ENCODE measurements at places on chromosomes 1 and 21.

DNA sequence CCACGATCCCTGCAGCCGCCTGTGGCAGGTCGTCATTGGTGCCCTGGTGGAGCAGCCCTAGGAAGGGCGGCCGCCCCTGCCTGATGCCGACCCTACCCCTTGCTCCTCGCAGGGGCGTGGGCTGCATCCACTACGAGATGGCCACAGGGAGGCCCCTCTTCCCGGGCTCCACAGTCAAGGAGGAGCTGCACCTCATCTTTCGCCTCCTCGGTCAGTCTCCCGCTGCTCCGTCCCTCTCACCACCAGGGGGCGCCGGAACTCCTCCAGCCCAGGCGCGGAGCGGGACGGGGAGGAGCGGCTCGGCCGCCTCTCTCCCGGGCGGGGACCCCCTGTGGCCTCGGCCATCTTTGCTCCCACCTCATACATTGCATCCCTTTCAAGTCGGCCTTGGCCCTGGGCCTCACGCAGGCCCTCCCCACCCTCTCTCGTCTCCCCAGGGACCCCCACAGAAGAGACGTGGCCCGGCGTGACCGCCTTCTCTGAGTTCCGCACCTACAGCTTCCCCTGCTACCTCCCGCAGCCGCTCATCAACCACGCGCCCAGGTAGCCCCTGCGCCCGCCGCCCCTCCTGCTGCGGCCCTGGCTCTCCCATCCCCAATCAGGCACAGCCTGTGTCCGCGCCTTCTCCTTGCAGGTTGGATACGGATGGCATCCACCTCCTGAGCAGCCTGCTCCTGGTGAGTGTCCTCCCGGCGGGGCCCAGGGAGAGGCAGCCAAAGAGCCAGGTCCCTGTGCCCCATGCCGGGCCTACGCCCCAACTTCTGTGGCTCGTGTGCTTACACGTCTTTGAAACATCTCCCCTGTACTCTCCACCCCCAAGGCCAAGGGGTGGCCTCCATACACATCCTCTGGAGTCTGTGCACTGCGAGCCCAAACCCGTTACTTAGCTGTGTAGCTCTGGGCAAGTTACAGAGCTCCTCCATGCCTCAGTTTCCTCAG lies 24.7 kb downstream of the CDK18 start:
- no peaks in the 10 kb centered on the region for H3K27me3 ChIP-seq
- peaks cover 3% of the 10 kb centered on the region for H3K4me1 ChIP-seq
- peaks cover 47% of the 10 kb centered on the region for H3K36me3 ChIP-seq
- peak overlapping the region; percentile 8 for H3K4me3 ChIP-seq

DNA sequence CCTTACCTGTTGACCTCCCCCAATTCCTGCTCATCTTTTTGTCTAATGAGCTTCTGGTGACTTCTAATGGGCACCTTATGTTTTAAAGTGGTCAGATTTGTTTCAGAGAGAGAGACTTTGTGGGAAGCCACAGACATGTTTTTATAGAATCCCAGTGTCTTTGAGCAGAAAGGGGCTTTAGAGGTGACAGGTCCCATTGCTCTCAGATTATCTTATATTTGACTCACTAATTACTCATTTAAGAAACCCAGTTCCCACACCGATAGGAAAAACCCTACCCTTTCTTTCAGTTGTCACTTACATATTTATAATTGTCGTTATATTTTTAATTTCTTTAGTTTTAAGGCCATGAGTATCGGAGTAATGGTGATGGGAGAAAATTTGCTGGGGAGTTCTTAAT lies 215.5 kb downstream of the CAMTA1 start:
- H3K27ac ChIP-seq: no peak overlapping the region
- H3K4me1 ChIP-seq: no peaks in the 10 kb centered on the region
- no peak for DNase-seq
- H3K27me3 ChIP-seq: peaks cover 10% of the 10 kb centered on the region
- H3K36me3 ChIP-seq: no peaks in the 10 kb centered on the region

DNA sequence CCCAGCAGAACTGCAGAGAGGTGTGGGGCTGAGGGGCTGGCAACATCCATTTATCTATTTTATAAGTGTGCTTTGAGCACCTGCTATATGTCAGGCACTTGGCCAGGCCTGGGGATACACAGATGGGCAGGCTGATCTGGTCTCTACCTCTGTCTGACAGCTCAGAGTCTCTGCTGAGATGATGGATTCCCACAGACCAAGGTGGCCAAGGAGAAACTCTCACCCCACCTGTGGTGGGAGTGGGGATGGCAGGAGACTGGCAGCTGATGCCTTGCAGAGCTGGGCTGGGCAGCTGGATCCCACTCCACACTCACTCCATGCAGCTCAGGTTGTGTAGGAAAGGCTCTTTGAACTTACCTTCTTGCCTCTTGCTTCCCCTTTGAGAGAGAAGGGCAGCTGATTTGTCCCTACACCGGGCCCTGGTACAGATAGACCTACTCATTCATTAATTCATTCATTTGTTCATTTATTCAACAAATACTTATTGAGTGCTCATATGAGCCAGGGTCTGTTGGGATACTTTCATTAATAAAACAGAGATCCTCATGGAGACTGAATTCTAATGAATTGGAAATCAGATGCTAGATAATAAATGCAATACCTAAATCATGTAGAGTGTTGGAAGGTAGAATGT lies 9.0 kb downstream of the ADORA1 start:
- DNase-seq: no peak
- H3K27me3 ChIP-seq: peaks cover 18% of the 10 kb centered on the region
- no peaks in the 10 kb centered on the region for H3K4me1 ChIP-seq
- no peaks in the 10 kb centered on the region for H3K36me3 ChIP-seq
- no peak overlapping the region for H3K4me3 ChIP-seq
- H3K27ac ChIP-seq: no peak overlapping the region

- no peaks in the 10 kb centered on the region for H3K4me1 ChIP-seq
- H3K27me3 ChIP-seq: no peaks in the 10 kb centered on the region
- DNase-seq: no peak
- no peaks in the 10 kb centered on the region for H3K36me3 ChIP-seq
- no peak within 1 kb of the TSS for H3K27ac ChIP-seq
- no peak within 1 kb of the TSS for H3K4me3 ChIP-seq
These were observed at the start of gene RGS21 for GRCh38 chr1:192316942-192317450. TSS of gene RGS21 (plus strand) at chr1:192316992. CDS start at chr1:192343037, 26,045 bp downstream.

GRCh38 chr1:59477286-59477685 lies 180.4 kb downstream of the FGGY start:
- H3K4me1 ChIP-seq: no peaks in the 10 kb centered on the region
- H3K36me3 ChIP-seq: no peaks in the 10 kb centered on the region
- no peak for DNase-seq
- no peak overlapping the region for H3K27ac ChIP-seq

- no peak overlapping the region for H3K27ac ChIP-seq
- DNase-seq: no peak
These were observed 3.2 kb downstream of the JMJD4 start for GRCh38 chr1:227731696-227732585.

- no peaks in the 10 kb centered on the region for H3K36me3 ChIP-seq
- no peak overlapping the region for H3K4me3 ChIP-seq
- no peak for DNase-seq
- peaks cover 26% of the 10 kb centered on the region for H3K27me3 ChIP-seq
- H3K27ac ChIP-seq: no peak overlapping the region
These were observed 94.2 kb downstream of the KCNN3 start for GRCh38 chr1:154775621-154776605.

DNA sequence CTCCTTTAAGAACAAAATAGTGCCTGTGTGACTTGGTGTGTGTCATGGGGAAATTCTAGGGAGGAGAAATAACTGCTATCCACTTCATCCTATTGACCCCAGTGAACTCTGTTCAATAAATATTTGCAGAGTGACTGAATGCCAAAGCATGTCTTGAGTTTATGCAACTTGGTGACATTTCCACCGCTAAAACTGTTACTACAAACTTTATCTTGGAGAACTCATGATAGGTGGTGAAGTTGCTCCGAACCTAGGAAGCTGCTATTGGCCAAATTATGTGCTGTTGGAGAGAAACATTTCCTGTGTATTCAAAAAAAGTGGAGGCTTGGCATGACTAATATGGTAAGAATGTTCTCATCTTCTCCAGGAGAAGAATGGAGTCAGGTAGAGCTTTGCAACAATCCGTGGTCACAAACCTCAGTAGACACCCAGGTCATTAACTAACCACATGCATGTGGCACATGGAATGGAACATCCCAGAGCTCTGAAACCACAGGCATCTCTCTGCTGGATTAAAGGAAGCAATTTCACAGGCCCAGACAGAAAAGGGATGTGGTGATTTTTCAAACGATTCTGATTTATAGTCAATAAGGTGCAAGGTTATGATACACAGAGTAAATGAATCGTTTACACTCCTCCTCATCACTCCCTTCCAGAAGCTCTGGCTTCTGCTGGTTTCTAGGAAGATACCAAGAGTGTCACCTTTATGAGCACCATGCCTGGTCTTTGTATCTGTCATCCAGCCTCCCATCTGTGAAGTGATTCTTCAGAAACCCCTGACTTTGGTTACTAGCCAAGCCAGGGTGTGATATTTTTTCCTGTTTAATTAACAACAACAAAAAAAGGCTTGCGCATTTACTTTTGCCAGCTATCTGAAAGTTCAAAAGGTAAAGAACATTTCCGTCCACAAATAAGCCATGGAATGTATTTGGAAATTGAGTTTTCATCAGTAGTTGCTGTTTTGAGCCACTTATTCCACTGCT lies 361.1 kb downstream of the TGFB2 start:
- H3K27ac ChIP-seq: peak overlapping the region; percentile 42
- no peaks in the 10 kb centered on the region for H3K27me3 ChIP-seq
- DNase-seq: no peak

DNA sequence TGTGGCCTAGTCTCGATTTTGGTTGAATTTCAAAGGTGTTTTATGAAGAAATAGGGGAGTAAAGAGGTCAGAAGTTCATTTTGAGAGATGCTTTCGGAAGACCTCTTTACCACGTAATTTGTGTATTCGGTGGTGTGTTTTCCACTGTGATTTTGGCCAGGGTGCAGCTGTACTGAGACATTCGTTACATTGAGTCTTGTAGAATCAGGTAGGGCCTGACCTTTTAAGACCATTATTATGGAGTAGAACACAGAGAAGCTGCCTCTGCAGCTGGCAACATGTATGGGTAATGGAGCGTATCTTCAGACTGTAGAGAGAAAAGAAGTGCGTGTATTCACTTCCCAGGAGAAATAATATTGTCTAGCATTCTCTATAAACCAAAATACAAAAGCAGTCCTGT lies 326.5 kb downstream of the PDE4B start:
- no peaks in the 10 kb centered on the region for H3K36me3 ChIP-seq
- no peaks in the 10 kb centered on the region for H3K27me3 ChIP-seq
- H3K4me3 ChIP-seq: no peak overlapping the region
- no peak for DNase-seq

DNA sequence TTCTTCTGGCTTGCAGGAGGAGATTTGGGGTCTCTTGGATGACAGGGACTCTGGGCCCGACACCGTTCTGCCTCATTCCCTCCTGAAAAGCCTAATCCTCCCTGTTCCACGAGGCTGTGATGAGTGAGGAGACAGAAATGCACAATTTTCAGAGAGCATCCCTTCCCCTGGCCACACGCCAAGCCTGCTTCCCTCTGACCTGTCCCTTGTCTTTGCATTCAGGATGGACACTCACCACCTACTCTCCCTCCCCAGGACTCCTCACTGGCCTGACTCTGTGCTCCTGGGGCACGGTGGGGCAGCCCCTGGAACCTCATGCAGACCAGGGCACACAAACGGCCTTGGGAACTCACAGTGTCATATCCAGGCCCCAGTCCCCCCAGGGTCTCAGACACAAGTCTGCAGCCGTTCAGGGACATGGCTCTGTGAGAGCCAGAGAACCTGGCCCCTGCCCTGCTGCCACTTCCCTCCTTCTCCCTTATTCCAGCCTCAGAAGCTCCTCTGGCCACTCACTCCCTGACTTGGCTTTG lies 3.5 kb upstream of the PRAMEF12 start:
- H3K4me3 ChIP-seq: no peak overlapping the region
- H3K27ac ChIP-seq: no peak overlapping the region
- no peaks in the 10 kb centered on the region for H3K4me1 ChIP-seq
- H3K36me3 ChIP-seq: no peaks in the 10 kb centered on the region
- no peak for DNase-seq

- peak; percentile 84 for DNase-seq
- no peaks in the 10 kb centered on the region for H3K27me3 ChIP-seq
- peak overlapping the region; percentile 85 for H3K27ac ChIP-seq
These were observed 1.8 kb downstream of the ATP2B4 start for GRCh38 chr1:203628201-203629015.

- no peaks in the 10 kb centered on the region for H3K36me3 ChIP-seq
- no peak overlapping the region for H3K4me3 ChIP-seq
- no peaks in the 10 kb centered on the region for H3K27me3 ChIP-seq
- DNase-seq: peak; percentile 97
These were observed 37.3 kb upstream of the COL6A2 start for GRCh38 chr21:46060596-46061061.

DNA sequence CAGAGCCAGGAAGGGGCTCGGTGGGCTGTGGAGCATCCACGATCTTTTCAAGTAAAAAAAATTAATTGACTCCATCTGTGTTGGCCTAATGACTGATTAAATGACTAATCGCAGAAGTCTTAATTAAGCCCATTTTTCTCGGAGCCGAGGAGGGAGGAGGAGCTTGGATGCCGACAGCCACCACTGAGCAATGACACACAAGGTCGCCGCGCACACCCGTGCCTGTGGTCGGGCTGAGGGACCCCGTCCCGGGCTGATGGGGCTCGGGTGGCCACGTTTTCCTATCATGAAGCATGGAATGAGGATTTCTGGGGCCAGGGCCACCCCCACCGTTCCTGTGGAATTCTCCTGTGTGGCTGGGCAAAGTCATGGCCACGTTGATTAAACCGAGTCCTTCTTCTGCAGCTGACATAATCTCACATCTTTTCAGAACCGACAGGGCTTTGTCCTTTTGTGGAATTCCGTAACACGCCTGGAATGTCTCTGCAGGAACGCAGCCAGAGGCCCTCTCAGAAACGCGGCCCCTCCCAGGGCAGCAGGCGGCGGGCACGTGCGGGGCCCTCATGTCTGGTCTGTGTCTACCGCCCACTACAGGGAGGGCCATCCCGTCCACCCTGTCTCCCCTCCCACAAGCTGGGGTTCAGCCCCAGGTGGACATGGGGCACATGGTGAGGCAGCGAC lies 60.7 kb downstream of the MORN1 start:
- H3K4me1 ChIP-seq: peaks cover 23% of the 10 kb centered on the region
- H3K27ac ChIP-seq: peak overlapping the region; percentile 57
- no peaks in the 10 kb centered on the region for H3K27me3 ChIP-seq
- DNase-seq: peak; percentile 80
- no peaks in the 10 kb centered on the region for H3K36me3 ChIP-seq

GRCh38 chr1:33047839-33048305 lies 11.2 kb upstream of the AK2 start:
- H3K27me3 ChIP-seq: no peaks in the 10 kb centered on the region
- H3K36me3 ChIP-seq: no peaks in the 10 kb centered on the region
- no peak overlapping the region for H3K27ac ChIP-seq
- no peak overlapping the region for H3K4me3 ChIP-seq
- H3K4me1 ChIP-seq: no peaks in the 10 kb centered on the region

GRCh38 chr1:79714664-79715063 lies 708.1 kb upstream of the ADGRL4 start:
- H3K27ac ChIP-seq: no peak overlapping the region
- no peaks in the 10 kb centered on the region for H3K27me3 ChIP-seq
- H3K4me1 ChIP-seq: no peaks in the 10 kb centered on the region
- H3K36me3 ChIP-seq: no peaks in the 10 kb centered on the region
- no peak overlapping the region for H3K4me3 ChIP-seq

- H3K36me3 ChIP-seq: no peaks in the 10 kb centered on the region
- H3K27ac ChIP-seq: no peak overlapping the region
- no peaks in the 10 kb centered on the region for H3K27me3 ChIP-seq
- no peak overlapping the region for H3K4me3 ChIP-seq
These were observed 41.2 kb upstream of the CYYR1 start for GRCh38 chr21:26614251-26614650.

- H3K4me3 ChIP-seq: peak overlapping the region; percentile 81
- peak overlapping the region; percentile 98 for H3K27ac ChIP-seq
- DNase-seq: peak; percentile 55
- H3K27me3 ChIP-seq: no peaks in the 10 kb centered on the region
- H3K4me1 ChIP-seq: peaks cover 25% of the 10 kb centered on the region
- peaks cover 13% of the 10 kb centered on the region for H3K36me3 ChIP-seq
These were observed 676 bp downstream of the MORC3 start for GRCh38 chr21:36320421-36321324.

Measured in tibial artery (tissue), 4 donors.